ENCODE measurements at places on chromosomes 3 and 15. TPM values are rescaled to one million over a fixed set of nuclear protein-coding genes. Genes with fewer than 3 reads are reported as not detected.

- no peaks in the 10 kb centered on the region for H3K27me3 ChIP-seq
- DNase-seq, result no peak
- H3K36me3 ChIP-seq, result no peaks in the 10 kb centered on the region
- H3K27ac ChIP-seq, result no peak overlapping the region
- H3K4me1 ChIP-seq, result no peaks in the 10 kb centered on the region
Measured at GRCh38 chr3:192366916-192367315, 360.4 kb downstream of the FGF12 start.

GRCh38 chr3:112390783-112391641 lies 58.1 kb downstream of the CD200 start:
- peak overlapping the region; percentile 59 for H3K27ac ChIP-seq
- no peaks in the 10 kb centered on the region for H3K36me3 ChIP-seq
- no peaks in the 10 kb centered on the region for H3K4me1 ChIP-seq
- DNase-seq, result no peak

DNA sequence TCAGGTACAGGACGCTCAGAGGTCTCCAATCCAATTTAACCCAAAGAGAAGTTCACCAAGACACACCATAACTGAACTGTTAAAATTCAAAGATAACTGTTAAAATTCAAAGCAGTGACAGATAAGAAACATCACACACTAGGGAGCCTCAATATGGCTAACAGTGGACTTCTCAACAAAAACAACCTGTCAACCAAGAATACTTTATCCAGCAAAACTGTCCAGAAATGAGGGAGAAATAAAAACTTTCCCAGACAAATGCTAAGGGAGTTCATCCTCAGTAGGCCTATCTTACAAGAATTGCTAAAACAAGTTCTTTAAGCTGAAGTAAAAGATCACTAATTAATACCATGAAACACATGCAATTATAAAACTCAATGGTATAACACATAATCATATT lies 36.3 kb upstream of the MYLK start:
- H3K4me3 ChIP-seq, result no peak overlapping the region
- no peaks in the 10 kb centered on the region for H3K4me1 ChIP-seq
- H3K27ac ChIP-seq, result no peak overlapping the region
- DNase-seq, result no peak

DNA sequence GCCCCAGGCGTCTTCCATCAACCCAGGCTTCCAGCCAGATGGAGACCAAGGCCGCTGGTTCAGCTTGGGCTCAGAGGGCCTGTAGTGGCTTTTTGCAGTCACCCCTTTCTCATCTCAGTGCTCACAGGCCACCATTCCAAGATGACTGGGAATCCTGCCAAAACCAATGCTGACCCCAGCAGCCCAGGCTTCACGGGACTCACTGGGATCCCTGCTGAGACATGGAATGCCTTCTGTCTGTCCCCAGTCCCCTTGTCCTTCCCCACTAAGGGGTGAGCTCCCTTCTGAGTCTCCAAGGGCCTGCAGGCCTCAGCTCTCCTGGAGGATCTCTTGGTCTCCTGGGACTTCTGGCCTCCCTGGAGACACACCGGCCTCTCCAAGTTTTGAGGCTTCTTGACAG lies 77.4 kb upstream of the SEC13 start:
- H3K27ac ChIP-seq, result no peak overlapping the region
- no peaks in the 10 kb centered on the region for H3K27me3 ChIP-seq
- no peaks in the 10 kb centered on the region for H3K36me3 ChIP-seq

HYKK gene
- 12.5 TPM for total RNA-seq

DNA sequence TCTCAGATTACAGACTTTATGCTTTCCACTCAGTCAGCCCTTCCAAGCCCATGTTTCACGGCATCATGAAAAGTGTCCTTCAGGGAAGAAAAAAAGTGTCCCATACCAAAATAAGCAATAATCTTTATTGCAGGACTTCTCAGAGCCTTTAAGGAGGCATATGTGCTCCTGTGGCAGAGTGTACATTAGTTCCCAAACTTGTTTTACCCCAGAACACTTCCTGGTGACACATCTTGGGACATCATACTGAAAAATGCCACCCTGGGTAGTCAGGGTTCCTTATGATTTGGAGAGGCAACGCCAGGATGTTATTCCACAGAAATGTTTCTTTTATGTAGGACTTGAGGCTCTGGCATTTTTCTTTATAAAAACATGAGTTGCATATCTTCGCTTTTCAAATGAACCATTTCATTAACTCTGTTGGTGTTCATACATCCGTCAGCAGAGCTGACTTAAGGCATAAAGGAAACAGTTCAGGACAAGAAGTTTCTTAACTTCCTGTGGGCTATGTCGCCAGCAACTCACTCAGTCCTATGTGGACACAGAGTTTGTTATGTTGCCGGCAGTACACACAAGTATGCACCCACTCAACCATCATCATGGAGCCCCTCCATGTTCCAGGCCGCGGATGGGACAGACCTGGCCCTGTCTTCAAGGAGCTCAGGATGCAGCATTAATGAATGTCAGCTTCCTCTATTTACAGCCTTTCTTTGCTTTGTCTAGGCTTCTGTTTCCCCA lies 63.8 kb downstream of the CASR start:
- DNase-seq, result no peak
- H3K27ac ChIP-seq, result peak overlapping the region; percentile 23
- no peaks in the 10 kb centered on the region for H3K4me1 ChIP-seq

DNA sequence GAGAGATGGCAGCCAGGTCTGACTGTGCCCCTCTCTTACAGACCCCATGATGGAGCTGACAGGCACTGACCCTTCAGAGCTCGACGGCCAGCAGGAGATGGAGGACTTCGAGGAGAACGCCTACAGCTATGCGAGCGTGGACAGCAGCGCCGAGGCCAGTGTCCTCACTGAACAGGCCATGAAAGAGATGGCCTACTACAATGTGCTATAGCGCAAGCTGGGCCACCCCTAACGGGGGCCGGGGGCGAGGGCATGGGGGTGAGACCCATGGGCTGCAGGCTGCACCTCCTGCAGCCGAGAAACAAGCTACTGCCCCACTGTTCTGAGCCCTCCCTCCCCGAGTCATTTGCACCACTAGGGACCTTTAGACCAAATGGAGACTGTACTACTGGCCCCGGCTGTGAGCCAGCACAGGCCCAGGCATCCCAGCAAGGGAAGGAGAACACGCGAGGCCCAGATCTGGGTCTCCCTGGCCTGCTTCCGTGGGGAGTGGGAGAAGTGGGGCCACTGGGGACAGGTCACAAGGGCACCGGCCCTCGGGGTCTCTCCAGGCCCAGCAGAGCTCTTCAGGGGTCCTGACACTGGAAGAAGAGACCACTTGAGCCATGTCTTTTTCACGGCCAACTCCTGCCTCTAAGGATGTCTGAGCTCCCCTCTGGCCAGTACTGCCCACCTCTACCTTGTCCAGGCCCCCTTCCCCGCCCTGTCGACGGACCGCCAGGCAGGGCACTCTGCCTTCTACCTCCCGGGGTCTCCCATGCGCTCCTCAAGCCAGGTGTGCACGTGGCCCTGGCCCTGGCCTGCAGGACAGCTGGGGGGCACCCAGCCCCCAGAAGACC lies 22.4 kb downstream of the IDH2 start:
- no peak for DNase-seq
- peaks cover 47% of the 10 kb centered on the region for H3K36me3 ChIP-seq
- H3K4me3 ChIP-seq, result no peak overlapping the region
- no peaks in the 10 kb centered on the region for H3K27me3 ChIP-seq
- no peaks in the 10 kb centered on the region for H3K4me1 ChIP-seq
- H3K27ac ChIP-seq, result no peak overlapping the region

DNA sequence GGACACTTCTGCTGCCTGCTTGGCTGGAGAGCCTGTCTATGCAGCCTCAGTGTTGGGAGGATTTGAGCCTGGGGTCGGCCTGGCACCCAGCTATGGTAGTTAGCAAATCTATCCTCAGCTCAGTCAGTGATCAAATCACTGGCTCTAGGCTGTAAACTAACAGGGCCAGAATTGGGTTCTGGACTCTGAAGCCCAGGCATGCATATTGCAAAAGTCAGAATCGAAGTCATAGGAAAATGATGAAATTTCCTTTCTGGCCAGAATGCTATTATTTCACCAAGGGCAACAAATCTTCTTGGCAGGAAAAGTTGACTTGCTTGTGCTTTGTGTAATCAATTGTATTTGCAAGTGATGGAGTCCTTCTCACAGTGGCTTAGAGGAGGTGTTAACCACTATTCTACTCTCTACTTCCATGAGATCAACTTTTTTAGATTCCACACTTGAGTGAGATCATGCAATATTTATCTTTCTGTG lies 482.6 kb upstream of the TPRG1 start:
- H3K4me3 ChIP-seq, result no peak overlapping the region
- H3K4me1 ChIP-seq, result peaks cover 67% of the 10 kb centered on the region
- peak; percentile 69 for DNase-seq
- H3K36me3 ChIP-seq, result no peaks in the 10 kb centered on the region

- H3K27me3 ChIP-seq, result no peaks in the 10 kb centered on the region
- H3K27ac ChIP-seq, result no peak overlapping the region
- no peaks in the 10 kb centered on the region for H3K36me3 ChIP-seq
- no peak for DNase-seq
Measured at GRCh38 chr3:159667261-159667660, 321.4 kb upstream of the IL12A start.

- DNase-seq, result no peak
- H3K27ac ChIP-seq, result no peak overlapping the region
- no peaks in the 10 kb centered on the region for H3K4me1 ChIP-seq
- no peak overlapping the region for H3K4me3 ChIP-seq
Measured at GRCh38 chr15:50576166-50576565, 29.7 kb upstream of the USP50 start.

NR2F2 gene
- total RNA-seq, result 25.0 TPM

GRCh38 chr15:101267320-101268104 lies 9.8 kb downstream of the SELENOS start:
- H3K27ac ChIP-seq, result peak overlapping the region; percentile 72
- peaks cover 28% of the 10 kb centered on the region for H3K4me1 ChIP-seq
- no peaks in the 10 kb centered on the region for H3K27me3 ChIP-seq
- DNase-seq, result peak; percentile 83
- H3K36me3 ChIP-seq, result peaks cover 27% of the 10 kb centered on the region
- H3K4me3 ChIP-seq, result no peak overlapping the region

DNA sequence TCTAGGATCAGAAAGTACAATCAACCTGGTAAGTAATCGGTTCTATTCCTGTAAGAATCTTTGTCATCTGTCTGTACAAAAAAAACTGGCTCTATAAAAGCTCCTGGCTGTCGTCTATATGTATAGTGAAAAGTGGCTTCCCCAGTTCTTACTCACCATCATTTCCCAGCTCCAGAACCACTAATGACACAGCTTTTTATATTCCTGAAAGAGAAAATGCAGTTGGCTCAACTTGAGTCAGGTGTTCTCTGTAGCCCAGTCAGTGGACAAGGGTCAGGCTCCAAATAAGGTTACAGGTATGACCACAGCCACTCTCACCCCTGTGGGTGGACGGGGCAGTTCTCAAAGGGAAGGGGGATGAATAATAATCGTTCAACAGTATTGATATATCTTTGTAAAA lies 85.1 kb downstream of the AP4E1 start:
- H3K36me3 ChIP-seq, result peaks cover 16% of the 10 kb centered on the region
- no peak for DNase-seq

DNA sequence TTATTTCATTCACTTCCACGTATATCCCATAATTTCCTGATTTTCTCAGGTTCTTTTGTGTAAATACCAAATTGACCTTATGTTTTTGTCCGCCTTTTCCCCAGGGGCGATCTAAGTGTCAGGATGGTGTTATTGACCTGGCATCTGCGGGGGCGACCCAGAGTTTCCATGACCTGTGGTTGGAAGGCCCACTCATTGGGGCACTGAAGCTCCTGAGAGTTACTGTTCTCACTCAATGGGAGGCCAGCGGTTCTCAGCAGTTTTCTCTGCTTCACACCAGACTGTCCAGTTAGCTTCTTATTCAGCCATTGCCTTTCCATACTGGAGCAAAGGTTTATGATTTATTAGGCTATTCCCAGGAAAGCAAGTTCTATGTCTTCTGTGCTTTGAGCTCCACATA lies 53.3 kb downstream of the B3GALNT1 start:
- H3K36me3 ChIP-seq, result no peaks in the 10 kb centered on the region
- H3K4me3 ChIP-seq, result no peak overlapping the region
- no peak for DNase-seq
- H3K27me3 ChIP-seq, result no peaks in the 10 kb centered on the region

DNA sequence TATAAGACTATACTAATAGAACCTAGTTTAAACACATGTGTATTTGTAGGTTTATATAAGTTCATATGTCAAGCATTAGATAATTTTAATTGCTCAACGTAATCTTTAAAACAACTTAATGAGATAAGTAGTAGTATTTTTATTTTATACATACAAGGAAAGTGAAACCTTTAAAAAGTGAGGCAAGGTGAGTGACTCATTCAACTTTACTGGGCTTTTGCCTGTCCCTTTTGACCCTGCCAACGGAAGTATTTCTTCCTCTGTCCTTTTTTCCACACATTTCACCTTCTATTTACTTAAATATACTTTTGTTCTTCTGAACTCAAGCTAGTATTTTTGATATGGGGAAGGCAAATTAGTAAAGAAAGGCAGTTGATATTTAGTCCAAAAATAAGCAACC lies 78.5 kb downstream of the KBTBD8 start:
- H3K4me3 ChIP-seq, result no peak overlapping the region
- H3K27me3 ChIP-seq, result no peaks in the 10 kb centered on the region
- H3K4me1 ChIP-seq, result no peaks in the 10 kb centered on the region
- no peak overlapping the region for H3K27ac ChIP-seq
- no peaks in the 10 kb centered on the region for H3K36me3 ChIP-seq

- no peaks in the 10 kb centered on the region for H3K27me3 ChIP-seq
- no peak overlapping the region for H3K4me3 ChIP-seq
- no peak for DNase-seq
- no peaks in the 10 kb centered on the region for H3K4me1 ChIP-seq
- no peak overlapping the region for H3K27ac ChIP-seq
Measured at GRCh38 chr3:51874889-51875288, 512 bp downstream of the IQCF5 start.

DNA sequence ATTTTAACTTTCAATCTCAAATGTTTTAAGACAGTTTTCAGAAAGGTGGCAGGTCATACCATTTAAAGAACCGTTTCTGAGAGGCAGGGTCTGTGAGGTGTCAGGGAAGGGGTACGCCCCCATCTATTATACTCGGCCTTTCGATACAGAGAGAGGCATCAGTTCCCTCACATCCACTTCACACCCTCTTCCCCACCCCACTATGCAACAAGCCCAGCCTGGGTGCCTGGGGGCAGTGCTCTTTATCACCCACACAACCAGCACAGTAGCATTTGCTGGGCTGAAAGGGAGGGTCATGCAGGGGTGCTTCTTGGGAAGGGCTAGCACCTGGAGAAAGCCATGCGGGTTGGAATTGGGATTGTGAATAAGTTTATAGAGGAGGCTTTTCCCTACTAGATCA lies 56.0 kb upstream of the KCNMB2 start:
- H3K27me3 ChIP-seq, result no peaks in the 10 kb centered on the region
- H3K4me1 ChIP-seq, result peaks cover 5% of the 10 kb centered on the region
- H3K36me3 ChIP-seq, result no peaks in the 10 kb centered on the region
- H3K27ac ChIP-seq, result no peak overlapping the region
- H3K4me3 ChIP-seq, result no peak overlapping the region
